Activated CD4-positive, alpha-beta T cell treated with anti-CD3 and anti-CD28 coated beads, Interleukin-2, Interleukin-4, amounts not matched to agents 100 ng/mL and 50 ng/mL, durations not matched to agents 16 hours and 8 hours (primary cell): ENCODE measurements at places on chromosomes 5 and 9.

- DNase-seq: no peak
Measured at GRCh38 chr5:16528382-16529110, 62.9 kb upstream of the ZNF622 start.

DNA sequence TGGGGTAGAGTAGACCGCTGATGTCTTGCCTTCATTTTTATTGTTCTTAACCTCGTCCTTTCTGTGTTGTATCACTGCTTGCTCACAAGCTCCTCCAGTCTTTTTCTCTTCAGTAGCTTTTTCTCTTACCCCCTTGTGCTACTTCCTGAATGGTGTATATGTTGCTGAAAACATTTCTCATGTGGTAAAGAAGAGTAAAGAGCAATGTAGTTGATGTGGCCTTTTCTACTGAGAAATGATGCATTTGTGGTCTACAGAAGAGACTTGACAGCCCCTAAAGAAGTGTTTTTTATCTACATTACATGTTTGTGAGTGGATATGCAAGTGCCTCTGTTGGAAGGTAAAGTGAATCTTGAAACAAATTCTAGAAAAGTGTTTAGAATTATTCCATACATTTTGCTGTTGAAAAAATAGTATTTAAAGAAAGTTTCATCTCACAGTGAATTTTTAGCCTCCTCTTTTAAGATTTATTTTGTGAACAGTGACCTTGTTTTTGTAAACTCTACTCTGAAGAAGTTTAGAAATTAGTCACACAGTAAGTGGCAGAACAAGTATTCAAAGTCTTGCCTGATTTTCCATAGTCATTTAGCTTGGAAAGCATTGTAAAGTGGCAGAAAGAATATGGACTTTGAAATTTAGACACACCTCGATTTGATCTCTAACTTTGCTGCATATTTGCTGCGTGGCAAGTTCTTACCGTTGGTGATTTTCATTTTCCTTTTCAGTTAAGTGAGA is 17.4 kb downstream of the CDC42SE2 start:
- DNase-seq: peak; percentile 85

- no peak for DNase-seq
Measured at GRCh38 chr5:35038891-35039290, 8.9 kb downstream of the AGXT2 start.

DNA sequence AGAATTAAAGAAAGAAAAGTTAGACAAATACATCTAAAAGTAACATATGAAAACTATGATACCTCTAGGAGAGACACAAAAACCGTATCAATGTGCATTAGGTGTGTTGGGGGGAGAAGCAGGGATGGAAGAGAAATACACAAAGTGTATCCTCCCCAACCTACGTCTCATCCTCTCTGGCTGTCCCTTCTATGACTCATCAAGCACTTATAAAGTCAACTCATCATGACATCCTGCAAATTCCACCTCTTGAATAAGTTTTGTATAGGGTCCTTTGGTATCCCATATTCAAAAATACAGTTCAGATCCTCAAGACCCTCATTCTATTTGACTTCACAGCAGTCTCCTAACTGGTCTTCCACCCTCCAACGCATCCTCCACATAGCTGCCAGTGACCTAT is 917.6 kb upstream of the DMAC1 start:
- no peak for DNase-seq

DNA sequence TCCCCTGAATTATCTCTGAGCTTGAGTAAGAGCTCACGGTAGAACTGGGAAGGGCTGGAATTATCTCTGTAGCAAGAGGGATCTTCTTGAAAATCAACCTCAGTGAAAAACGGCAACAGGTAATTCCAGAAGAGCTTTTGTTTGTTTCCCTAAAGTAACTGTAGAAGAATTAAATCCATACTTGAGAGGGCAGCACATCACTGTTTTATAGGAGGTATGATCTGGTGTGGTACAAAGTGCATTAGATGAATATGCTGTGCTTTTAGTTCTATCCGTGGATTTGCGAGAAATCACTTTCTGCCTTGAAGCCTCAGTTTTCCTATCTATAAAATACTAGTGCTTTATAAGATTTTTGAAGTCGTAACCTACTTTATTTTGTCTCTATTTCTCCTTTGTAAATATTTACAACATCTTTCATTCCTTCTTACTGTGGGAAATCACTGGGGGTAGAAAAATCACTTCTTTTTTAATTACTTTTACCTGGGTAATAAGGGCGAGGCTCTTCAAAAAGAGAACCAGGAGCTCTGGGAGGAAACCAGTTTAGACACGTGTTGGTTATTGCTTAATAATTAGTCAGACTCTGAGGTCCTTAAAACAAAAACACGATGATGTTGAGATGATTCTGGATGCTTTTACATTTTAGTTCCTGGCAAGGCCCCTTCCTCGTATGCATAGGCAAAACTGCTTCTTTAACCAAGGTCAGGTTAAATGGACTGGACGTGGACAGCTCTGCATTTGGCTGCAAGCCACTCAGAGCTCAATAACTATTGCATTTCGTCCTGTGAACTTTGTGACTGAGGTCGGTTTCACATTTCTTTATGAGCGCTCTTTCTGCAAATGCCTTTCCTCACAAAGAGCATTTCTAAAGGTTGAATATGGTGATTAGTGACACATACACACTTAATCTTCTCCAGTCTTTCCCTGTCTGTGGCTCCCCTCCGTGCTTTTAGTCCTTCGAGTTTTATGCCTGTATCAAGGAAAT is 376.1 kb downstream of the BRINP1 start:
- DNase-seq: no peak

DNA sequence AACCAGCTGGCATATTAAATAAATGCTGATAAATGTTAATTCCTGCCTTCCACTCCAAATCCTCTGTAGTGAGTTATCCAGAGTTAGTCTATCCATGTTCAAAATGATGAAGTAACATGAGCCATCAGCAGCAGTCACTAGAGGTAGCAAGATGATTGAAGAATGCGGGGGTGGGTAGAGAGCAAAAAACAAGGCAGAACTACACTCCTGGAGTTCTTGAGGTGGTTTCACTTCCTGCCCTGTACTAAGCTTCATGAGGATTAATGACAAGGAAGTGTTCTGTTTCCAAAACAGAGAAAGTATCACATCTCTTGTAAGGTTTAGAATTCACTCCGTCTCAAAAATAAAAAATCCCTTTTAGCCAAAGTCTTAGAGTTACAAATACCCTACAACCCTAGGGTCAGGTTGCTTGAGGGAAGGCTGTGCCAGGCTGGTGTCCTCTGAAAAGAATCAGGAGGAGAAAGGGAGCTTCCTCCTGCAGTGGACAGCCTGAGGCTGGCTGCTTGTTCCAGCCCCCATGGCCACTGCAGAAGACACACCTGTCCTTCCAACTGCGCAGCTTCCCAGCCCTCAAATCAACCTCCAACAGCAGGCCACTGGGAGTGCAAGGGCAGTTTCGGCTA is 180.2 kb downstream of the DENND1A start:
- DNase-seq: peak; percentile 1
